ENCODE measurements at places on chromosomes 2 and 18.

GRCh38 chr2:110946902-110947301, 173.8 kb upstream of the BCL2L11 start:
- DNase-seq, result no peak

GRCh38 chr2:186544255-186544675, 45.6 kb upstream of the ITGAV start:
- no peak for DNase-seq

- no peak for DNase-seq
Observed at GRCh38 chr2:208204166-208204565, 14.3 kb upstream of the C2orf80 start.

DNA sequence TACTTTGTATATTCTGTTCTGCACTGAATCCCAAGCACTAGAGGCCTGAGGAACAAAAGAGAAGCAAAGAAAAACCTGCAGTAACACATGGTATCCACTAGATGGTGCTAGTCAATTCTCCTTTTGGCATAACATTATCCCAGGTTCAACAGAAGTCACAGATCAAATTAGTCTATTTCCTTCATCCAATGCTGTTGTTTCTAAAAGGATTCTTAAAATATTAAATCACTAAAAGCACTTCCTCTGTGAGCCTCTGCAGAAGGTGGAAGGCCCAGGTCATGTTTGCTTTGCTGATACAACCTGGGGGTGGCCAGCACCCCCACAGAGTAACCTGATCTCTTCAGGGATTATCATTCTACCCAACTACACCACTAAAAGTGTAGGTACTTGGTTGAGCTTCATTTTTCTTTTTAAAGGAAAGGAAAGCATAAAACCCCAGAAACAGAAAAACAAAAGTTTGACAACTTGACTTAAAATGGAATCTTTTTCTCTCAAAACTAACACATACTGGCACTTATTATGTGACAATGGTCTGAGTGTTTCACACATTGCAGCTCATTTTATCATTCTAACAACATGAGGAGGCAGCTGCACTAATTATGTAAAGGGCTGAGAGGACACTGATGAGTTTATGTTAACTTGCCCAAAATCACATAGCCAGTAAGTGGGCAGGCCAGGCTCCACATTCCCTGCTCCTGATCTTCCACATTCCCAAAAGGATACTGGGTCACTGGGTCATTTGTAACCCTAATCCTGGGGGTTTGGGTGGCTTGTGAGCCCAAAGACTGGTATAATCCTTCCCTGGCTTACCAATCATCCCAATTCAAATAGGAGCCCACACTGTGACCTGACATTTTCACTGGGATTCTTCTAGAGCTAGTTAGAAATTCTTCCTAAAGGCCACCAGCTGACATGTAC, 66.8 kb upstream of the DNER start:
- no peak for DNase-seq

GRCh38 chr2:108363908-108364225, 13.9 kb upstream of the SULT1C4 start:
- no peak for DNase-seq

DNA sequence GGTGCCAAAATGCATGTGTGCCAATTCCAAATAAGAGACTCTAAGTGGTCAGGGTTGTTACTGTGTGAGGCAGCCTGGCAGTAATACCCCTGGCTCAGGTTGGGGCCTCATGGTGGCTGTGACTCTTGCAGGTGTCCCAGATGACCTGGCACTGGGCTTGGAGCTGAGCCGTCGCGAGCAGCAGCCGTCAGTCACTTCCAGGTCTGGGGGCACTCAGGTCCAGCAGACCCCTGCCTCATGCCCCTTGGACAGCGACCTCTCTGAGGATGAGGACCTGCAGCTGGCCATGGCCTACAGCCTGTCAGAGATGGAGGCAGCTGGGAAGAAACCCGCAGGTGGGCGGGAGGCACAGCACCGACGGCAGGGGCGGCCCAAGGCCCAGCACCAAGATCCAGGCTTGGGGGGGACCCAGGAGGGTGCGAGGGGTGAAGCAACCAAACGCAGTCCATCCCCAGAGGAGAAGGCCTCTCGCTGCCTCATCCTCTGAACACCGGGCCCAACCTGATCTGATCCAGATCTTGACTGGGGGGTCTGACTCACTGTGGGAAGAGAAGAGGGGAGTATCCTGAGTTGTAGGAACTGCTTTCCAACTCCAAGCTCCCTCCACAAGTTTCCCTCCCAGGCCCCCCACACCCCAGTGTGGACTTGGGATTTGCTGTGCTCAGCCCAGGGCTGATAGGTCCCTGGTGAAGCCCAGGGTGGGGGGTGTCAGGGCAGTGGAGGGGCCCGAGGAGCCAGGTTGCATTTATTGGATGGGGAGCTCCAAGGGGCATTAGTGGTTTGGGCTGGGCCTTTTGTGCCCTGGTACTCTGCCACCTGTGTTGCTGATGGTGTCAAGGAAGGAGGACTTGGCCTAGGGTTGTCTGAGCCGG, 5.6 kb downstream of the DNAJB2 start:
- no peak for DNase-seq

All from right forelimb (tissue), 1 donor.